Cerebellum (tissue), 4 donors: ENCODE measurements at places on chromosomes 11 and 22.
A peak's percentile ranks its signal among the peaks of the same experiment; 100 is the strongest.

- no peak for DNase-seq
These were observed 35.0 kb downstream of the HIRA start for GRCh38 chr22:19396561-19396933.

- peak; percentile 83 for DNase-seq
These were observed at the start of gene ZNF280B for GRCh38 chr22:22508274-22509176. TSS of gene ZNF280B (minus strand) at chr22:22508742. CDS start at chr22:22489398, 19,344 bp downstream.

DNA sequence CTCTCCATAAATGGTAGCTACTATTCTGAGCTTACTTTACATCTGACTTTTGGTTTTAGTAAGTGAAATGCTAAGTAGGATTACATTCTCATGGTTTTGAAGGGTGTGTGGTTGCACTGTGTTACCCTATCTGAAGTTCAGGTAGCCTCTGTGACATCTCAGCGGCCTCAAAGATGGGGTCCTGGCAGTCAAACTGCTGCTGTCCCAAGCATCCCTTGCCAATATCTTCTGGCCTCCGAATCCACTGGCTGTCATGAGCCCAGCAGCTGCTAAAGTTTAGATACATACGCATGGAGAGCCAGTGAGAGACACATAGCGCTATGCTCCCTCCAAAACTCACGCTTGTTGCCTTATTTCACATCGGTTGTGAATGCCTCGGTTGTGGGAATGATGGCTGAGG lies 34.9 kb downstream of the UBASH3B start:
- no peak for DNase-seq

GRCh38 chr11:28284196-28284595 lies 176.0 kb downstream of the METTL15 start:
- DNase-seq: no peak

DNA sequence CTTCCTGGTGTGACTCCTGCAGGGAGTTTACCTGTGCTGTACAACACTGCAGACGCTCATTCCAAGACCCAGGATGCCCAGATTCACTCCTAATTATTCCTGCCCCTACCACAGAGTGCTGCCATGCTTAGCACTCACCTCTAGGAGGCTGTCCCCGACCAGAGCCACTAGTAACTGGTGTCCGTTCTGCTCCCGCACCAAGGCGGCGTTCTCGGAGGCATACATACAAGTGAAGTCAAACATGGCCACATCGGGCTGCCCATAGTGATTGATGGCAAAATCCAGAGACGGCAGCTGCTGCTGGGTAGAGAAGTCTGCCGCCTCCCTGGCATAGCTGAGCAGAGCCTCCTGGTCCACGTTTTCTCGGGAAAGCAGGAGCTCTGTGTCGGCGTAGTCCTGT lies 122.3 kb upstream of the BID start:
- DNase-seq: peak; percentile 75

GRCh38 chr11:18392434-18393321 lies 1.7 kb upstream of the LDHA start:
- DNase-seq: no peak

DNA sequence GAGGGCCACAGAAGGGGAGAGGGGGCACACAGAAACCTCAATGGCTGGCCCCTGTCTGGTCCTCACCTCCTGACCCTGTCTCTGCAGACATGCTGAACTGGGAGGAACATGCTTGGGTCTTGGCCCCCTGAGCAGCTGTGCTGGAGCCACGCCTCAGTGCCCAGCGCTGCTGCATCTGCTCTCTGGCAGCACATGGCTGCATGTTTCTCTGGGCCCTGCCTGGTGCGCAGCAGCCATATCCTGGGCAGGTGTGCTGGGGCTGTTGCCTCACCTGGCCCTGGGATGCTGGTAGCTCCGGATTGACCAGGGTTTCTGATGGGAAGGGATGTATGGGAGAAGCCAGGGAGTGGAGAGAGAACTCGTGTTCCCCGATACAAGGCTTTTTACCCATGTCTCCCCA lies 248.0 kb downstream of the ST3GAL4 start:
- DNase-seq: no peak

- no peak for DNase-seq
These were observed 41.9 kb upstream of the MN1 start for GRCh38 chr22:27843441-27843840.

GRCh38 chr11:126355324-126355925 lies at the start of gene ST3GAL4:
TSS of gene ST3GAL4 (plus strand) at chr11:126355686. CDS start at chr11:126406156, 50,470 bp downstream.
- peak; percentile 89 for DNase-seq

DNA sequence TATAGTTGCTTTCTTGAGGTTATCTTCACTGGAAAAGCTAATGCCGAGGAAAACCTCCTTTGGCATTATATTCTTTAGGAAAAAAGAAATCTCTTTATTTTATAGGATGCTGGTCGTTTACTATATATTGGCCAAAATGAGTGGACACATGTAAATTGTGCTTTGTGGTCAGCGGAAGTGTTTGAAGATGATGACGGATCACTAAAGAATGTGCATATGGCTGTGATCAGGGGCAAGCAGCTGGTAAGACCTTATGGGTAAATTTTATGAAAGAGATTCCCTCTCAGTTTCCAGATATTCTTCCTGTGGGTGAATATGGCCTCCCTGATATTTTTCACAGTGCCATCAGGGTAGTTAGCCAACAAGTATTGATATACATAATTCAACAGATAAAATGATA lies 29.4 kb upstream of the TTC36 start:
- no peak for DNase-seq
